Sciatic nerve (tissue), 2 donors: ENCODE measurements at places on chromosomes 5 and 9.

GRCh38 chr9:101677861-101678260 lies 60.6 kb downstream of the GRIN3A start:
- no peak for DNase-seq

DNA sequence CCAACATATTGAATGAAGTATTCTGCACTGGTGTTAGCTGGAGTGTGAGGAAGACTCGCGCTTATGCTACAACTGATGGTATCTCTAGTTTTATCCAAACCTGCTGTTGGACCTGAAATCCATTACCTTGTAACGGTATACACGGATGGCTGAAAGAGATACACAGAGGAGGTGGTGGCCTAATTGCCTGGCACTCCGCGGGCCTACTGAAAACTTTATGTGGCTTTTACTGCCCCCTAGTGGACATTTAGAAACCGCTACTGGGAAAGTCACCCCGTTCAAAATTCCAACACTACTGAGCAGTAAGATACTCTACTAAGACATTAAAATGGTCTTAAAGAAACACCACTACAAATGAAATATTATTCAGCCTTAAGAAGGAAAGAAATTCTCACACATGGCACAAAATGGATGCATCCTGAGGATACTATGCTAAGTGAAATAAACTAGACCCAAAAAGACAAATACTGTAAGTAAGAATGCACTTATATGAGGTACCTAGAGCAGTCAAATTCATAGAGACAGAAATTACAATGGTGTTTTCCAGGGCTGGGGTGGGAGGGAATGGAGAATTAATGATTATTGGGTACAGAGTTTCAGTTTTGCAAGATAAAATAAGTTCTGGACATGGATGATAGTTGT lies 100.4 kb downstream of the TTLL11 start:
- no peak for DNase-seq

- DNase-seq: no peak
Observed at GRCh38 chr5:76861612-76862011, 11.8 kb downstream of the S100Z start.

GRCh38 chr9:137610944-137611343 lies 5.5 kb downstream of the ARRDC1 start:
- no peak for DNase-seq

DNA sequence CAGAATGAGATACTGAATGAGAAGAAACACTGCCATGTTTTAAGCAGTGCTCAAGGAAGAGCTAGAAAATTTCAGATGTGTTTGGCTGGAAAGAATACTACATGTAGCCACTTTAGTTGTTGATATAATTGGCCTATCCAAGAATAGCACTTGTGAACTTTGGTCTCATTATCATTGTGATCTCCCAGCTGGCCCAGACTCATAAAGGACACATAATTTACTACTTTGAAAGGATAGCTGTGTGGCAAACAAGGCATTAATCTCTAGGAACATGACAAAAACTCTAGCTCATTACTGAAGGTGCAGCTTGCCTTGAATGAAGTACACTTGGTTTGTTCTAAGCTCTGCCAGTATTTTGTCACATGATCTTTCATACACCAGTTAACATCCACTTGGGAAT lies 356.3 kb downstream of the CSNK1G3 start:
- no peak for DNase-seq

DNA sequence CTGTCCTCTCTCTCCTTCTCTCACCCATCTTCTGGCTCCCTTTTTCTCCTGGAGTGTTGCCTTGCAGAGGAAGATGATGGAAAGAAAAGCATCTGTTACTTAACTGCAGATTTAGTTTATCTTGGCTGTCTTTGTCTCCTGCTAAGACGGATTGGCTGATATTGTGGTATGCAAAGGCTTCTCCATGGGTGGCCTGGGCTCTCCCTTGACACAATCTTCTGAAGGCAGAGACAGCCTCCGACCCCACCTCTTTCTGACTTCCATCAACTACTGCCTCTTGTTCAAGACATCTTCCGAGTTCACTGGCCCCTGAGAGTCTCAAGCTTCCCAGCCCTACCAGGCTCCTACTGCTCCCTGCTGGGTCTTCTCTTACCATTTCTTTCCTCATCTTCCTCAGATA lies 403.7 kb downstream of the LRRC70 start:
- DNase-seq: no peak

DNA sequence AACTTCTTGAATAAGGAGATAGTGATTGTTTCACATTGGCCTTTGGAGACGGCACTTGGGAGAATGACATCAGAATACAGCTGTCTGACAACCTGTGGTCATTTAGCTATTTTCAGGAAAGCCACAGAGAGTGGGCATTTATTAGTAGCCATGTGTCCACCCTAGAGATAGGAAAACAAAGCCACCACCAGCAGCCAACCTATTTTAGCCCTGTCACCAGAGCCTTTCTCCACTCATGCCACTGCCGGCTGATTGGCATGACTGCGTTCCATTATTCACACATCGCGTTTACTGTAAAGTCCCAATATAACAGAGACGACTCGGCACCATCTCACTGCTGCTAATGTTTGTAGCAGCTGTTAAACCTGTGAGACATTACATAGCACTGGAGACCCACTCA lies 330.1 kb downstream of the NDUFS4 start:
- no peak for DNase-seq

DNA sequence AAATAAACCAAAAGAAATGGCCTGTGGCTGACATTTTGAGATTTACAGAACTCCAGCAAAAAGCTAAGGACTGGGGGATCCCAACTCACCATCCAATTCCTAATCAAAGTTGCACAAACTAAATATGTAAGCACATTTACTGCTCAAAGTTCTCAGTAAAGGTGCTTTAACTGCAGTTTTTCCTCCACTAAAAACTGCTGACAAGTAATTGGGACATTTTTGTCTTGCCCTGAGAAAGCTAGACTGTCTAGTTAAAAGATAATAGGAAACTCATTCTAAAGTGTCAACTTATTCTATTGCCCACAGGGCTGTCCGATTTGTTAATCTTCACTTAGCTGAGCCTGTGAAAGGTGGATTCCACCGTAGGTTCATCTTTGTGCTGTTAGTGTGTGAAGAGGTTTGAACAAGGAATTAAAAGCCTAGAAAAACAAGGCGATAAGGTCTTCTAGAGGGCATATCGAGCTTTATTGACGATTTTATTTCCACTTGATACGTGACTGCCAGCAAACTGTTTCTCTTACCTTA lies 1.0 kb downstream of the DOCK8 start:
- no peak for DNase-seq

- no peak for DNase-seq
Observed at GRCh38 chr5:4544049-4544670, 596.0 kb upstream of the ADAMTS16 start.

GRCh38 chr9:76336027-76336426 lies 58.2 kb downstream of the RFK start:
- no peak for DNase-seq

DNA sequence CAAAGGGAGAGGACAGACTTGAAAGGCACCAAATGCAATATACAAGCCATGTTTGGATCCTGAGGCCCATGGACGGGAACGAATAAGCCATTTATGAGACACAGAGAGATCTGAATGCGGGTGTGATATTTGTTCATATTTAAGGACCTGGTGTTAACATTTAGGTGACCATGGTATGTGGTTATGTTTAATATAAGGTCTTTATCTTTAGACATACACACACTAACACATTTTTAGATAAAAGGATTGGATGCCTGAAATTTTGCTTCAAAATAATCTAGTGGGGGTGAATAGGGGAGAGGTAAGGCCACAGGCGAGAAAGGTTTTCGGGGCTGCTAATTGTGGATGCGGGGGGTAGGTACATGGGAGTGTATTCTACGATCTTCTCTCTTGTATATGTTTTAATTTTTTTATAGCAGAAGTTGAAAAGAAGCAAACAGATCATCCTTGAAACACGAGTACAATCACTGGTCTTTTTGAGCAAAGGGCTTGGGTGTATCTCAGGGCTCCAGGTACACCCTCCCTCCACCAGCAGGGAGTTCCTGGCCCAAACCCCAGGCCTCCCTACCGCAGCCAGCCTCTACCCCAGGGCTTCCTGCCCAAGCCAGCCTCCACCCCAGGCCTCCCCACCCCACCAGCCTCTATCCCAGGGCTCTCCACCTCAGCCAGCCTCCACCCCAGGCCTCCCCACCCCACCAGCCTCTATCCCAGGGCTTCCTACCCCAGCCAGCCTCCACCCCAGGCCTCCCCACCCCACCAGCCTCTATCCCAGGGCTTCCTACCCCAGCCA lies 12.2 kb downstream of the AKNA start:
- DNase-seq: no peak

DNA sequence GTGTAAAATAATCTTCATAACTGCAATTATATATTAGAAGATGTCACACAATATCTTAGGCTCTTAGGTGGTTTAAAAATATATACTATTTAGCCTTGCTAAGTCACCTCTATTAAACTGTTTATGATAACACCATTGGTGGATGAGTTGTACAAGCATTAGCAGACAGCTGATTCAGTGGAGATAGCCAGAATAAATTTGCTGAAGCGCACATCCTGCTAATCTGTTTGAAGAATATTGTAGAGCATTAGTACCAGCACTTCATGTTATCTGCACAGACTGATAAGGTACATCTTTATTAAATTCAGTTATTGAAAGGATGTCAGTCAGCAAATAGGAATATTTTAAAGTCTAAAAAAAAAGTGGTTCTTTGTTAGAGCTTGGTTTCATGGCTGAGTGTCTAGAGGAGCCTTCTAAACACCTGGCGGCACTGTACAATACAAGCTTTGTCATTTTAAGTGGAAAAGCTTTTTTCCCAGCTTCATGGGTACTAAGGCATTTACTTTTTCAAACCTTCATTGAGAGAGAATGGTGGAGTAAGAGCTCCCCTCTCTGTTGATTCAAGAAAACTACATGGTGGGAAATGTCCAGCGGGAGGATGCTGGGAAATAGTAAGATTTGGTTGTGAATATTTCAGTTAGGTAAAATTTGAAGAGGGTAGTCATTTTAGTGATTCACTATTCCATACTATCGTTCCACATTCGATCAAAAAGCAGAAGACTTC lies 275.1 kb downstream of the SLF1 start:
- DNase-seq: no peak

GRCh38 chr9:81635521-81636254 lies 53.7 kb downstream of the TLE1 start:
- DNase-seq: no peak

DNA sequence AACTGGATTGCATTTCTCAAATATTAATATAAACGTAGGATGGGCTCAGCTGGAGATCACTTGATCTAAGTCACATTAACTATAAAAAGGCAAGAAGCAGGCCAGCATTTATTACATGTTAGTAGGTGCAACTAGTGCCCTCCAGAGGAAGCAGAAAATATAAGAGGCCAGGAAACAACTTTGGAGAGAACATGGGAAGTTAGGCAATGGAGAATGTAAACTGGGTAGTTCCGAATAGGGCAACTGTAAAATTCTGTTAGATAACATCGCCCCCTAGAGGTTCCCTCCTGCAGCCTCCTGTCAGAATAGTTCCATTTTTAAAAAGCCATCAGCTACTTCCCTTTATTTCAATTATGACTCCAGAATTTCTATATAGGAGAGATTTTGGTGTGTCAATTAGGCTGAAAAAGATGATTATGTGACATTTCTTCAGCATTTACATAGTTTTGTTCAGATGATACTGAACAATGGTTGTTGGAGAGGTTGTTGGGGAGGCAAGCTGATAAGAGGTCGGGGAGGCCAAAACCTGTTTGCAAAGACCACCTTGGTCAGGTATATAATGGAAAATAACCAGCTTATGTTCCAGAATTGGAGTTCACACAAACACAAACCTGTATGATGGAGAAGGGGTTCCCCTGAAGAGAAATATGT lies 22.4 kb downstream of the CCL28 start:
- DNase-seq: no peak

- DNase-seq: no peak
Observed at GRCh38 chr5:145198525-145199260, 636.4 kb downstream of the PRELID2 start.

- DNase-seq: no peak
Observed at GRCh38 chr5:105639068-105639467, 2031.7 kb downstream of the EFNA5 start.

DNA sequence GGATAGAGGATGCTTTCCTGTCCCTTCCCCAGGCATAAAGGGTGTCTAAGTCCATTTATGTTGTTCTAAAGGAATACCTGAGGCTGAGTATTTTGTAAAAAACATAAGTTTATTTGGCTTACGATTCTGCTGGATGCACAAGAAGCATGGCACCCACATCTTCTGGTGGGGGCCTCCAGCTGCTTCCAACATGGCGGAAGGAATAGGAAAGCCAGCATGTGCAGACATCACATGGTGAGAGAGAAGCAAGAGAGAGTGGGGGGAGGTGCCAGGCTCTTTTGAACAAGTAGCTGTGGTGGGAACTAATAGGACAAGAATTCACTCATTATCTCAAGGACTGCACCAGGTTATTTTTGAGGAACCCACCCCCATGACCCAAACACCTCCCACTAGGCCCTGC lies 77.2 kb downstream of the ADCY2 start:
- no peak for DNase-seq

- DNase-seq: no peak
Observed at GRCh38 chr5:60417500-60418181, 282.3 kb downstream of the DEPDC1B start.

GRCh38 chr9:76158713-76159112 lies 235.5 kb downstream of the RFK start:
- DNase-seq: no peak

DNA sequence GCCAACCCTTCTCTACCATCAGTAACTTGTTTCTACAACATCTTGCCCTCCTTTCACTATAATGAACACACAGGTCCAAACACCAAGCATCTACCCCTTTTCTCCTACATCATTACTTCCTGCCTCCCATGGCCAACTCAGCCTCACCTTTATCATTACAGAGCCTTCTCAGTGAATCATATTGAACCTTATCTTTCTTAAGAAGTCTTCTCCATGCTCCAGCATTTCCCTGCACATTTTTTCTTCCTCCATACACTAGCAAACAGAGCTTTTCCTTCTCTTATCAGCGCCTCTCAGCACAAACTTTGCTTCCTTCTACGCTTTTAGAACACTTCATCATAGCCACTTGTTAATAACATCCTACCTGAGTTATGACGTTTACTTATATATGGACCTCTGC lies 148.2 kb downstream of the ARL15 start:
- DNase-seq: no peak

- DNase-seq: no peak
Observed at GRCh38 chr9:79542735-79543620, 28.8 kb upstream of the TLE4 start.

DNA sequence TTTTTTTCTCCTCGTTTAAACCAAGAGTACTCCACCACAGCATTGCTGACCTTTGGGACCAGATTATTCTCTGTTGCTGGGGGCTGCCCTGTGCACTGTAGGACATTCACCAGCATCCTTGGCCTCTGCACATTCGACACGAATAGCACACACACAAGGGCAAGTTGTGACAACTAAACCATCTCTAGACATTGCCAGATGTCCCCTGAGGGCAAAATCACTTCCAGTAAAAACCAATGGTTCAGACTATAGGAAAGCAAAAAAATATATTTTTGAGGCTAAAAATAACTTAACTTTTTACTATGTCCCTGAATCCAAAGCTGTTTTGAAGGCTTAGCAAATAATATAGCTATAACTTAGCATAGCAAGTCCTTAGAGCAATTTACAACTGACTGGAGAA lies 65.9 kb downstream of the SEMA5A start:
- no peak for DNase-seq

- no peak for DNase-seq
Observed at GRCh38 chr5:146646441-146646840, 130.5 kb upstream of the GPR151 start.

GRCh38 chr5:27911216-27911615 lies 872.8 kb upstream of the CDH9 start:
- DNase-seq: no peak

- no peak for DNase-seq
Observed at GRCh38 chr9:33254211-33254610, 10.3 kb downstream of the BAG1 start.

GRCh38 chr5:23089286-23089685 lies 236.1 kb upstream of the CDH12 start:
- DNase-seq: no peak
